ENCODE measurements at places on chromosomes 16 and 17.

DNA sequence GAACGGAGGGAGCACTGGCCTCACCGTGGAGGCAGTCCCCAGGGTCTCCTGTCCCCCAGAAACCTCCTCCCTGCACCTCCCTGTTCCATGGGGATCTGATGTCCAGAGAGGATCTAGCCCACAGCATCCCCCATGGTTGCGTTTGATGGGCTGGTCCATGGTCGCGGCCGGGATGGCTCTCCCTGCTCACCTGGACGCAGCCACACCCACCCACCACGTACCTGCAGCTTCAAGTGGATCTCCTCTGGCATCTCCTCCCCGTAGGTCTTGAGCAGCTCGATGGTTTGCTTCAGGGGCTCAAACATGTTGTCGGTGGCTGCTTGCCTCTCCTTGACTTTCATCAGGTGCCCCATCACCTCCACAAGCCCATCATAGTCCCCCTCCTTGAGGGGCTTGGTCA lies 47.9 kb downstream of the DNAH17 start:
- H3K27me3 ChIP-seq: peaks cover 2% of the 10 kb centered on the region
- no peaks in the 10 kb centered on the region for H3K4me1 ChIP-seq
- H3K36me3 ChIP-seq: no peaks in the 10 kb centered on the region

GRCh38 chr16:2042171-2042985 lies 5.3 kb downstream of the NTHL1 start:
- H3K4me3 ChIP-seq: no peak overlapping the region
- H3K4me1 ChIP-seq: peaks cover 24% of the 10 kb centered on the region
- DNase-seq: no peak
- H3K27me3 ChIP-seq: no peaks in the 10 kb centered on the region

- no peak overlapping the region for H3K4me3 ChIP-seq
- no peaks in the 10 kb centered on the region for H3K36me3 ChIP-seq
- peak; percentile 2 for DNase-seq
- no peak overlapping the region for H3K27ac ChIP-seq
- H3K27me3 ChIP-seq: no peaks in the 10 kb centered on the region
Observed at GRCh38 chr16:58999762-59000161, 265.6 kb upstream of the GOT2 start.

GRCh38 chr17:21288571-21289017 lies 4.1 kb downstream of the MAP2K3 start:
- peak overlapping the region; percentile 99 for H3K27ac ChIP-seq
- H3K4me3 ChIP-seq: peak overlapping the region; percentile 86
- DNase-seq: peak; percentile 84
- H3K4me1 ChIP-seq: peaks cover 40% of the 10 kb centered on the region
- H3K36me3 ChIP-seq: peaks cover 34% of the 10 kb centered on the region
- H3K27me3 ChIP-seq: no peaks in the 10 kb centered on the region

- H3K4me1 ChIP-seq: peaks cover 7% of the 10 kb centered on the region
- H3K4me3 ChIP-seq: no peak overlapping the region
- no peak overlapping the region for H3K27ac ChIP-seq
- DNase-seq: peak; percentile 79
- H3K36me3 ChIP-seq: peaks cover 17% of the 10 kb centered on the region
- H3K27me3 ChIP-seq: no peaks in the 10 kb centered on the region
Observed at GRCh38 chr17:79944251-79944812, 91.3 kb downstream of the TBC1D16 start.

DNA sequence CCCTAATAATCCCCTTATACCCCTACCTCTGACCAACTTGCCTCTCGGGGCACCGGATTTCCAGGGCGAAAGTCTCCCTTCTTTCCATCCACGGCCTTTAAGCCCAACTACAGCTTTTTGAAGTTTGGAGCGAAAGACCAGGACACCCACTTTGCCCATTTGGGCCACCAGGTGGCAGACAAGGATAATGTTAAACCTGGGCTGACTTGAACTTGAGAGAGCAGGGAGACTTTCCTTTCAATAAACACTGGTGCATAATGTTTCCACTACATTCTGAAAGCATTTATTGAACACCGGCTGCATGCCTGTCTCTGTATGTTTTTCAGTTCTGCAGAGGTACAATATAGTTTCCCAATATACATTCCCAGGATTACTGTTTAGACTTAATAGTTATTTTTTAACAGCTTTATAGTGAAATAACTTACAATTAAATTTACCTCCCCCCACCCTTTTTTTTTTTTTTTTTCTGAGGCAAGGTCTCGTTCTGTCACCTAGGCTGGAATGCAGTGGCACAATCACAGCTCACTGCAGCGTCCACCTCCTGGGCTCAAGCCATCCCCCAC lies 6.9 kb upstream of the CES3 start:
- peaks cover 19% of the 10 kb centered on the region for H3K27me3 ChIP-seq
- DNase-seq: peak; percentile 93
- no peaks in the 10 kb centered on the region for H3K4me1 ChIP-seq
- no peaks in the 10 kb centered on the region for H3K36me3 ChIP-seq

- no peaks in the 10 kb centered on the region for H3K4me1 ChIP-seq
- no peaks in the 10 kb centered on the region for H3K27me3 ChIP-seq
- no peak overlapping the region for H3K27ac ChIP-seq
- peaks cover 11% of the 10 kb centered on the region for H3K36me3 ChIP-seq
- DNase-seq: no peak
Observed at GRCh38 chr16:87713451-87714229, 52.1 kb downstream of the KLHDC4 start.
